ENCODE measurements at places on chromosomes 7 and 10.

GRCh38 chr7:85023916-85024315 is 162.9 kb downstream of the SEMA3D start:
- no peak for DNase-seq

DNA sequence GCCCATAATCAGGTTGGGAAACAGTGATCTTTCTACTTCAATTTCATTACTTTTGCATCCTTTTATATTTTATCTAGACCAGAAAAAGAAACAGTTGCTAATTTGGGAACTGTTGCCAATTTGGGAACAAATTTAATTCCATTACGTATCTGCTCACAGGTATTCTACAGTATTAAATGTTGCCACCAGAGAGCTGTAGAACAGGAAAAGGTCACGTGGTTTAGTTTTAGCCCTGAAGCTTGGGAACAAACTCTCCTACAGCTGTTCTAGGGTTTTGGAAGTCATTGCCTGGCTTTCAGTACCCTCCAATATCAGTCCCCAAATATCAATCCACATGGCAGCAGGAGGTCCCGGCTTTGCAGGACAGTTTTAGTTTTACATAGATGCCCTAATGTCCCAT is 172.7 kb downstream of the DGKI start:
- no peak for DNase-seq

DNA sequence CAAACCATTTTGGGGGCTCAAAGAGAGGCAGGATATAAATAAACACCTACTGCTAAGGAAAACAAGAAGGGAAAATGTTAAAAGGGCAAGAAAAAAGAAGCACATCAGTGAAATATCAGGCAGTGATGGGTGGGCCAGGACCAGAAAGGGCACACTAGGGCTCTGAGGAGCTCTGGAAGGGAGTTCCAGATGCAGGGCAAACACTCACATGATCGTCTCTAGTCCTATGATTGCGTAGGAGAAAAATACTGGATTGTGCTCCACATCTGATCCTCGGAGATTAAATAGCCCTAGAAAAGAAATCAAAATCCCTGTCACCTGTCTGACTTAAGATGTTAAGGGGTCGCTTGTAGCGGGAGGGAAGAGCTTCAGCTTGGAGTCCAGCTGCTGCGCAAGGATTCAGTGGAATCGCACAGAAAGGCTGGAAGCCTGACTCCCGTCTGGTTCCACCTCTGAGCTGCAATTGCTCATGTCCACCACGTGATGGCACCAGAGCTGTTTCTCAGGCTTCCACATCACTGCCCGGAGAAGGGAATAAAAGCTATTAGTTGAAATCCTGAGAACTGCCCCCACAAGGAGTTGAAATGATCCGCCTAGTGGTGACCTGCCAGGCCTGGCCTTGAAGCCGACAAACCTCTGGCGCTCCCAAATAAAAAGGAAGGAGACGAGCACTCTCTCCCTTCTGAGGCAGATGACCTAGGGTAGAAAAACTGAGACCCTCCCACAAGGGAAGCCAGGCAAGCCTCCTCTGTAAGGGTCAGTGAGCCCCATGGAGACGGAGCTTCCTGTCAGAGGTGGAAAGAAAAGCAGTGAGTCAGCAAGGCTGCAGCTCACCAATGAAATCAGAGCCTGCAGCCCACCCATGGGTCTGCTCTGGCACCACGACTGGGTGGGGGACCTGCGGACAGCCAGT is 39.2 kb downstream of the XPNPEP1 start:
- DNase-seq, result peak; percentile 90

DNA sequence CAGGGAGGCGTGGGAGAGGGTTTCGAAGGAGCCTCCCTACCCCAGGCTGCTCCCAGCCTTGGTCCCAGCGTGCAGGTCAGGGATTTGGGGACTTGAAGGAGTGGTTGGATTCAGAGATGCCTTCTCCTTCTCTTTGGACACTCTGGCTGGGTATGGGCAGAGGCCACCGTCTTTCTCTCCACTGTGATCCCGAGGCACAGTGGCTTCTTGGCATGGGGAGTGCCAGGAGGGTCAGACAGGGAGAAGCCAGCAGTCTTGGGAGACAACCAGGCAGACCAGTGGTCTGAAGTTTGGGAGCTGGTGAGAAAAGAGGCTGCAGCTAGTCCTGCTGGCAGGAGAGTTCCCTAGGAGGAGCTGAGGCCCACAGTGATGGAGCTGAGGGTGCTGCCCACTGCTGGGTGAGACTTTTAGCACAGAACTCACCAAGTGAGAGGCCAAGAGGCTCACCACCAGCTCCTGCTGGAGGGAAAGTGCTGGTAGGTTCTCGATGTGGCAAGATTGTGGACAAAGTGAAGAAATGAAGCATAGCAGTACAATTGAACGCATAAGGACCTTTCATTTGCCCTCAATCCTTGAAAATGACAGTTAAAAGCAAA is 35.2 kb upstream of the WDFY4 start:
- DNase-seq, result no peak

GRCh38 chr7:7548407-7548806 is 12.7 kb upstream of the COL28A1 start:
- DNase-seq, result no peak

DNA sequence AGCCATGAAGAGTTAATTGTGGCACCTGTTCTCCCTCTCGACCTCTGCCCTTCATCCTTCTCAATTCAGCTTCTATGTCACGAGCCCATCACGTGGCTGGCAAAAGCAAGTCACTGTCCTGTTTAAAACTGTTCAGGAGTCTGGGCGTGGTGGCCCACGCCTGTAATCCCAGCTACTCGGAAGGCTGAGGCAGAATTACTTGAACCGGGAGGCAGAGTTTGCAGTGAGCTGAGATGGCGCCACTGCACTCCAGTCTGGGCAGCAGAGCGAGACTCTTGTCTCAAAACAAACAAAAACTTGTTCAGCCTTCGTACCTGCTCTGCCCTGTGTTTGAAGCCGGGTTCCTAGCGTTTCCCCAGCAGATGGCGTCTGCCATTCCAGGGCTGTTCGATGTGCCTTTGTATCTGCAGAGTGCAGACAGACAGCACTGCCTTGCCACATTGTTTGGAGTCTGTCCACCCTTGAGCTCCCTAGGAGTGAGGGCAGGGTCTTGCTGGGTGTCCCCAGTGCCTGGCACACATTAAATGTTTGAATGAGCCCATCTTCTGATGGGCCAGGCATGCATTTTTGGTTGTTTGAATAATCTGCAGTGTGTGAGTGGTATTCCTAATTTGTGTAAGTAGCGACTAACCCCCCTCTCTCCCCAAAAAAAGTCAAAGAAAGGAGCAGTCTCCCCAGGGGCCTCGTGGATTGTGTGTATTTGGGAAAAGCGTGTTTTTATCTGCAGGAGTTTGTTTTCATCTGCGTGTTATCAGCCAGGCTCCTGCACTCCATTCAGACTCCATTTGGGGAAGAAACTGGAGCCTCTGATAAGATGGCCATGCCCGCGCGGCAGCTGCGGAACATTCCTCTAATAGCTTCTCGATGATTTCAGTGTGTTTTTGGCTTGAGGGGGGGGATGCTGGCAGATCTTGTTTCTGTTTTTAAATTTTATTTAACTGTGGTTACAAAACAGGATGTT is 61.2 kb downstream of the DNAJB6 start:
- peak; percentile 63 for DNase-seq

DNA sequence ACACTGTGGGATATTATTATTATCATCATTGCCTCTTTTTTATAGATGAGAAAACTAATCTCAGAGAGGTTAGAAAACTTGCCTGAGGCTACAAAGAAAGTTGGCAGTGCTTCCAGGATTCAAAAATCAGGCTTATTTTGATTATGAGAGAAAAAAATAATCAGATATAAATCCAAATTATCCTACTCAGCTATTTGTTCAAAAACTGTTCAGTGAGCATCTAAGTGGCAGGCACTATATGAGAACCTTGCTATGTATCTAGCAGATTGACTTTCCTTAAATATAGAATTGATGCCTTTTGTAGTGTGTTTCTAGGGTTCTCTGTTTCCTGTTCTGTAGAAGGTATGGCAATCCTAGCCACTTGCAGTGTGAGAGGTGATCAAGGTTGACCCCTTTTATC is 60.0 kb upstream of the SLC35B4 start:
- no peak for DNase-seq

DNA sequence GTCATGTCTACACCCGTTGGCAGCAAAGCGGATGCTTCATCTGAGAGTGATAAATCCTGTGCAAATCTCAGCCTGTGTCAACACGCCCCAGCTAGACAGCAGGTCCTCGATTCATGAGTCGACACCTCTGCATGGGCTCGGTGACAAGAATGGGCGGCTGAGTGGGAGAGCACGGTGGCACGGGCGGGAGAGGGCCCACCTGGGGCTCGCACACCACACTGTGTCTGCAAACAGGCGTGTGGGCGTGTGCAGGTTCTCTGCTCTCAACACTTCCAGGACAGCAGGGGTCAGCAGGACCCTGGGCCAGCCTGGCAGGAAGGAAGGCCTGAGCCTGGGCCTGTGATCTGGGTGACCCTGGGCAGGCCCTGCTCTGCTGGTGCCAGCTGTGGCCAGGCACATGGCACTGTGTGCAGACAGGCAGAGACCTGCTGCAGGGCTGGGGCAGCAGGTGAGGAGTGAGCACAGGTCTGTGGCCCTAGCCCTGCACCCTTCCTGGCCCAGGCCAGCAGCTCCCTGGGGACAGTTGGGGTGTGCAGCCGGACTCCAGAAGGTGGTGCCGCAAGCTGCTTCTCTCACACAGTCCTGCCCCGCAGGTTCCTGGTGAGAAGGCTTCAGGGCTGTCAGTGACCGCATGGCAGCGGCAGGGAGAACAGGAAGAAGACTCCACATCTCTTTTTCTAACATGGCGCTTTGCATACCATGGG is 216.4 kb downstream of the ELFN1 start:
- DNase-seq, result peak; percentile 21

DNA sequence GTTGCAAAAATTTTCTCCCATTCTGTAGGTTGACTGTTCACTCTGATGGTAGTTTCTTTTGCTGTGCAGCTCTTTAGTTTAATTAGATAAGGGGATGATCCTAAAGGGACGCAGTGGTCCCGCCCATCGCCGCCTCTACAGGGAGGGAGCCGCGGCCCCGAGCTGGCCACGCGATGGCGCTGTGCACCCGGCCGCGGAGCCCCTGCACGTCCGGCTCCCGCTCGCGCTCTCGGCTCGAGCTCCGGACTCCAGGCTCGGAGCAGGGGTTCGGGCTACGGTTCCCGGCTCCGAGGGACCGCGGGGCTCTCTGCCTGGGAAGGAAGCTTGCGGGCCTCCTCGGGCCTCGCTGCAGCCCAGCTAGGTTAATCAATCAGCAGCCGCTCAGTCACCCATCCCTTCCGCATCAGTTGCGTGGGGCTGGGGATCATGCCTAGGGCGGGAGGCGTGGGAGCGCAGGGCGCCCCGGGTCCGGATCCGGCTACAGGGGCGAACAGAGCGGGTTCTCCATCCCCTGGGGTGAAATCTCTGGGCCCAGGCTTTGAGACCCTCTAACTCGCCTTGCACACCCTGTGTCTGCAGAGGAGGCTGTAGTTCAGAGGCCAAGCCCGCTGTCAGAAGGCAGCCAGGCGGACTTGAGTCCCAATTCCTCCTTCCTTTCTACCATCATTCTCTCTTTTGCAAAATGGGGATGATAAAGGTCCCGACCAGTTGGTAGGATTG is 97.9 kb downstream of the WDR11 start:
- no peak for DNase-seq

DNA sequence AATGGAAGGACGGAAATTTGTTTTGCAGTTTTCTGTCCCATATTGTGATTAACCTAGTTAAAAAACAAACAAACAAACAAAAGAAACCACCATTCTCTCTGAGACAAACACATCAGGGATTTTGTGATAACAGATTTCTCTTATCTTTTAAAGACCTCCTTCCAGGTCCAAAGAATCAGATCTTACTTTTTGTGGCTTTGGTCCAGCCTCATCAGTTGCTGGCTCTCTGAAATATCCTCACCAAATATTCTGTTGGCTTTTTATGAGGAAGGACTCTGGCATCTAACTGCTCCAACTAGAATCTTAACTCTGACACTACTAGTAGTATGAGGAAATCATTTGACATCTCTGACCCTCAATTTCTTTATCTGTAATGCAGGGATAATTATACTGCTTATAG is 4.8 kb downstream of the FAM204A start:
- no peak for DNase-seq

- DNase-seq, result peak; percentile 53
Measured at GRCh38 chr7:11261470-11261869, 287.8 kb downstream of the PHF14 start.

DNA sequence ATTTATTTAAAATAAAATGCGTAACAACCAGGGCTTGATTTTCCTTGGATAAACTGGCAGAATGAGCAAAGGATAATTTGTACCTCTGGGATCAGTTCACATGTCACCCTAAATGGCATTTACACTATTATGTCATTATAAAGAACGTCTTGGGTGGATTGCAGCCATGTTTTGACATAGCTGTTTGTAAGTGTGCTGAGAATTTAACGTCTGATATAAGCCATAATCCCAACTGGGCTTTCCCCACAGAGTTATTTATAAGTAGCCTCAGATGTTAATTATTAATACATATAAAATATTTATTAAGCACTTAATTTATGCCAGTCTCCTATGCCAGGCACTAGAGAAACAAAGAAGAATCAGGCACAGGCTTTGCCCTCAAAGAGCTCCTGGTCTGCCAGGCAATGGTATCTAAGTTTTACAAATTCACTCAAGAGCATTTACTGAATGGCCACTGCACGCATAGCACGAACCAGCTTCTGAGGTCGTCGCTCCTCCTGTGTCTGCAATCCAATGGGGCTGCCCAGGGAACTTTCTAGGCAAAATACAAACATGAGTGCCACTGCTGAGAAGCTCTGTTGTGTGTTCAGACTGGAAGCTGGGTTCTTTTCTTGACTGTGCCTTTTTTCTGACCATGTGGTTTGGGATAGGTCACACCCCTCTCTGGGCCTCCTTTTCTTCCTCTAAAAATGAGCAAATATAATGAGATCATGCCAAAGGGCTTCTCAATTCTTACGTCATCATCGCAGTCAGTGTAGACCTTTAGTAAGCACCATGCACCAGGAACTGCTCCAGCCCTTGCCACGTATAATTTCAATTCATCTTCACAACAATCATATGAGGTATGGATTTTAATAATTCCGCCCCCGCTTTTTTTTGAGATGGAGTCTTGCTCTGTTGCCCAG is 11.3 kb upstream of the CTBP2 start:
- no peak for DNase-seq

DNA sequence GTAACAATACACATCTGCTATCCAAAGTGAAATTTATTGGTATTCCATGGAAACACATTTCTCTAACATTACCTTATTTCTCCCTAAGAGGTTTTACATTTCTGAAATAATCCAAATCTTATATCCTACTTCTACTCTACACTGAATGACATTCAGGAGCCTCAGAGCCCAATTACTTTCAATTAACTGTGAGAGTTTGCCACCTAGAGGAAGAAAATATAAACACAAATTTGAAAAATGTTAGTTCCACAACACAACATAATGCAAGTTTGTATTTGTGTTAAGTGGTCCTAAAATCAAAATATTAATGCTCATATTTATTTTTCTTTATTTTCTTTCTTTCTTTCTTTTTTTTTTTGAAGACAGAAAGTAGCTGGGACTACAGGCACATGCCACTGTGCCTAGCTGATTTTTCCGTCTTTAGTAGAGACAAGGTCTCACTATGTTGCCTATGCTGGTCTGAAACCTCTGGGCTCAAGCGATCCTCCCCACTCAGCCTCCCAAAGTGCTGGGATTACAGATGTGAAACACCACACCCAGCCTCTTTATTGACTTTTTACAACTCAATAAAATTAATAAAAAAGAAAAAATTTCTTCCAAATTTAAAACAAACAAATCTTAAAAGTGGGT is 46.0 kb downstream of the ATAD1 start:
- peak; percentile 32 for DNase-seq
